ENCODE measurements at places on chromosomes 11 and 22. TPM values are rescaled to one million over a fixed set of nuclear protein-coding genes. Genes with fewer than 3 reads are reported as not detected.

Gene PTPRCAP
- polyA plus RNA-seq: 1.3 TPM

Gene EMID1
- polyA plus RNA-seq: 78.8 TPM

Gene SLC15A3
- polyA plus RNA-seq: 19.8 TPM

Gene PNPLA3
- 0.83 TPM for polyA plus RNA-seq

Gene FUT4
- polyA plus RNA-seq: 6.8 TPM

DNA sequence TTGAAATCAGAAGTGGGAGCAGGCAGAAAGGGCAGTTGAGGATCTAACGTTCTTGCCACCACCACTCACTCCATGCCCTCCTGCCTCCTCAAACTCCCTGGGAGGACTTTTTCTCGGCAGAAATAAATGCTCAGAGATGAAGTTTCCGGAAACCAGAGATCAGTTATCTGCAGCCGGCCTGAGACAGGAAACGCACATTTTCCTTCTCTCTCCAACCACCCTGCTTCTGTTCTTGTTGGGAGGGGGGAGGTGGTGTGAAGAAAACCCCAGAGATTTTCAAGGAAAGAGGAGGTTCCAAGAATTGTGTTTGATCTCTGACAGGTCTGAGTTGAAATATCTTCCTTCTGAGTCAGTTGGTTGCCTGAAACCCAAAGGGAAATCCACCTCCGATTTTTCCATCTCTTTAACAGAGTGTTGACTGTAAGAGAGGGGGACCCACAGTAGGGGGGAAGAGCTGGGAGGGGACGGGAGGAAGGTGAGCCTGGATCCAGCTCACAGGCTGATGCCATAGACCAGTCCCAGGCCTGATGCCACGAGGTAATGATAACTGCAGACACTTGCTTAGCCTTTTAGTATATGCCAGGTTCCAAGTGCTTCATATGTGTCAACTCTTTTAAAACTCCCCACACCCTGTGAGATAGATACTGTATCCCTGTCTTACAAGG, 100.8 kb downstream of the TRAF6 start:
- DNase-seq: no peak

- DNase-seq: no peak
Observed at GRCh38 chr11:122139595-122139866, 23.5 kb upstream of the BLID start.

GRCh38 chr22:39129081-39129480, 23.4 kb downstream of the CBX7 start:
- no peak for DNase-seq

DNA sequence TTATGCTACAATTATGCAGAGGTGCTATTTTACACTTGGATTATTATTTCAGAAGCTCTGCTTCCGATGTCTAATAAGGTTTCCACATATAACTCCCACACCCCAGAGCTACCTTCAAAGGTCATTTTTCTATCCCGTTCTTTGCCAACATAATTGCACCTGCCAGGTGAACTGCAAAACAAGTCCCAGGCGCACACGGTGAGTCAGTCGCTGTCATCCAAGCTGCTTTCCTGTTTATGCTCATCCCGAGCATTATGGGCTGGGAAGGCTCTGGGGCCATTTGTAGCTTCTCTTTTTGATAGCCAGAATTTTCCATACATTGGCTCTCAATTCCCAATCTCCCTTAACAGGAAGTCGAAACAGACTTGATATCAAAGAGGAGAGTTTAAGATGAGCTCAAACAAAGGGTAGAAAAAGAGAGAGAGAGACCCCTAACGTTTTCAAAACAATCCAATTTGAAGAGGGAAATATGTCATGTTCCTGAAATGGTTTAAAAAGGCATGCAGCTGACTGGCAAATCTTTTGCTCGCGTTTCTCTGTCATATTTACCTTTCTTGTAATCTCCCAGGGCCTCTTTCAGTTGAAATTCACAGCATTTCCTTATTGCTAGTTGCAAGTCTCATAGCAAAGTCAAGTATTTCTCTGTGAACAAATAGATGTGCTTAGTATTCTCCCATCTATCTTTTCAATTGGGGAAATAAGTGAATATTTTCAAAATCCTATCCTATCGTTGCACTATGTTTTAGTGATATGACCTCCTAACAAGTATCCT, 815.9 kb downstream of the KCNA4 start:
- no peak for DNase-seq

GRCh38 chr11:100956351-100956750, 173.3 kb downstream of the PGR start:
- DNase-seq: no peak

DNA sequence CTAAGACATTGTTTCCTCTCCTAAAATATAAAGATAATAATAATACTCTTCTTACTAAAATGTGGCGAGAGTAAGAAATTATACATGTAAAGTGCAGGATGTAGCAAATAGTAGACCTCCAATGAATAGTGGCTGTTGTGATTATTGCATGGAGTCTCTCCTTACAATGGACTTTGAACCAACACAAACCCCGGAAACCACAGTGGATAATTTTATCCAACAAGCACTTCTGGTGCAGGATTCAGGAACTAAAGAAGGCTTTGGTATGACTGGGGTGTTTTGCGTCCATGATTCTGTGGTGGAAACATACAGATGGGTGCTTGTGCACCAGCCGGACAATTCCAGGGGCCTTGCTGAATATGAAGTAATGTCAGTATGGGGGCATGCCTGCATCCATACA, 146.4 kb upstream of the UBASH3B start:
- no peak for DNase-seq

- DNase-seq: no peak
Observed at GRCh38 chr11:123473941-123474677, 44.0 kb downstream of the GRAMD1B start.

- no peak for DNase-seq
Observed at GRCh38 chr11:82216927-82217570, 516.6 kb downstream of the FAM181B start.

DNA sequence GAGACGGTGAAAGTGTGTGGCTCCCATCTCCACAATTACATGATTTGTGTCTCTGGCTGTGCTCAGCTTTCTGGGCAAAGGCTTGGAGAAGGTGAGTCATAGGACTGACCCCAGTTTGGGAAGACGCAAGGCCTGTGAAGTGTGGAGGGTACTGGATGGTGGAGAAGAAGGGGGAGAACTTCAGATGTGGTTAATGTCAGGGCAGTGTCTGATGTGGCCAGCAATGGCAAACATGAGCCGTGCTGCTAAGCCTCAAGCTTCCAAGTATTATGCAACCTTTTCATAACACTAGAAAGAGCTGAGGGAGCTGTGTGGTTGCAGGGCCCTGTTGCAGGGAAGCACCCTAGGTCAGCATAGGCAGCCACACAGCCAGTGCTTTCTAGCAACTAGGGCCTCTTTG, 110.9 kb downstream of the NTM start:
- DNase-seq: no peak

Measured in right renal pelvis (tissue), 4 donors.